ENCODE measurements at places on chromosomes 13 and 19.

DNA sequence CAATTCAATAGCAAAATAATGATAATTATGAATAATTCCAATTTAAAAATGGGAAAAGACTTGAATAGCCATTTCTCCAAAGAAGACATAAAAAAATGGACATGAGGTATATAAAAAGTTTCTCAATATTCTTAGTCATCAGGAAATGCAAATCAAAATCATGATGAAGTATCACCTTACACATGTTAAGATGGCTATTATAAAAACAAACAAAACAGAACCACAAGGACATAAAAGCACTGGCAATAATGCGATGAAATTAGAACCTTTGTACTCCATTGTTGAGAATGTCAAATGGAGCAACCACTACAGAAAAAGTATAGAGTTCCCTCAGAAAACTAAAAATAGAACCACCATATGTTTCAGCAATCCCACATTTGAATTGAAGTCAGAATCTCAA, 1186.1 kb downstream of the SLITRK5 start:
- peak; percentile 44 for DNase-seq

DNA sequence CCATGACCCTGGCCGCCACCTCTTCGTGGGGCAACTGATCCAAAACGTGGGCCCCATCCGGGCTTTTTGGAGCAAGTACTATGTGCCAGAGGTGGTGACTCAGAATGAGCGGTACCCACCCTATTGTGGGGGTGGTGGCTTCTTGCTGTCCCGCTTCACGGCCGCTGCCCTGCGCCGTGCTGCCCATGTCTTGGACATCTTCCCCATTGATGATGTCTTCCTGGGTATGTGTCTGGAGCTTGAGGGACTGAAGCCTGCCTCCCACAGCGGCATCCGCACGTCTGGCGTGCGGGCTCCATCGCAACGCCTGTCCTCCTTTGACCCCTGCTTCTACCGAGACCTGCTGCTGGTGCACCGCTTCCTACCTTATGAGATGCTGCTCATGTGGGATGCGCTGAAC, 9.6 kb downstream of the INSL3 start:
- no peak for DNase-seq

DNA sequence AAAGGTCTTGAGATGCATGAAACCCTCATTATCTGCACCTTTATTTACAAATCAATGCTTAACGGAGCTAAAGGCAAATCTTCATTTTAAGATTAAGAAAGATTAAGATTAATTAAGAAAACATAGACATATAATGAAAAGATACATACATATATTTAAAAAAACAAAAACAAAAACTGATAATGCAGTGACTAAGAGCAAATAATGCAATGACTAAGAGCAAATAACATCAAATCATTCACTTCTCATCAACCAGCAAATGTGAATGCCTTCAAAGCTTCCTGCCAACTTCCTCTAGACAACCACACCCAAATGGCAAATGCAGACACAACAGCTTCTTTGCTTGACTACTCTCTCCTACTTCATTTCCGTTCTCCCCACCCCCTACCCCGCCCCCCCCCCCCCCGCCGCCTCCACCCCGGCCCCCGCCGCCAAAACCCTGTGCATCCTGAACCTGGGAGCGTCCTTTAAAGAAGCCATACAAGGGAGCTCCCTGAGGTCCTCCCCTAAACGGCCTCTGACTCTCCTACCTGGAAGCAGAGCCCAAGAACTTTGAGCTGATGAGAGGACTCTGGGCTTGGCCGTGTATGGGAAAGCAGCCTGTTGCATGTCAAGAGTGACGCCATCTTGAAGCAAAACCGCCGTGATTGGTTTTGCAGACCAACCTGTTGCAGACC, 24.5 kb downstream of the TEX101 start:
- DNase-seq, result no peak

GRCh38 chr13:29935309-29935981, 85.0 kb upstream of the UBL3 start:
- no peak for DNase-seq

GRCh38 chr19:11345122-11345803, 805 bp downstream of the TMEM205 start:
- peak; percentile 15 for DNase-seq

DNA sequence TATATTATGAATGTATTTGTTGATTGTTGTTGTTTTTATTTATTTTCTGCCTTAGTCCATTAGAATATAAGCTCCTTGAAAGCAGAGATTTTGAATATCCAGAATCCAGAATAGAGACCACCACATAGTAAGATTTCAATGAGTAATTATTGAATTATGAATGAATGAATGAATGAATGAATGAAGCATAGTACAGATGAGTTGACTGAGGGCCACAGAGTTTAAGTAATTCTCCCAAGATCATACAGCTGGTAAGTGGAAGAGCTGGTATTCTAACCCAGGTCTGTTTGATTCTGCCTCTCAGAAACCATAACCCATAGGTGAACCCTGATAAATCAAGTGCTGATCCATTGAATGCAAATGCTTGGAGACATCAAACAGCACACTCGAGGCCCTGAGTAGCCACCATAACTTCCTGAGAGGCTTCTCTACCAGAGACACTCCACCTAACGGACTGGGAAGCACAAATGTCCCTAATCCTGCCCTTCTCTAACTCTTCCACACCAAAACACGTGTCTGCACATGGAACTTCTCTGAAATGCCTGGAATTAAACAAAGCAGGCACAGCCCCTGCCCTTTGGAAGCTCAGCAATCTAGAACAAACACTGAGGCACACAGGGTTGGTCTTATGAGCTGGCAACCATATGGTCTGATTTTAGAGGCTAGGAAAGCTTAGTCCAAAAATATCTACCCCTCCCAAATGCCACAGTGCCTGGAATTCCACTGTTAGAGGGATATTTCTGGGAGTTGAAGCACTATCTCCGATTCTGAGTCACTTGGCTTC, 190.1 kb downstream of the FOXO1 start:
- no peak for DNase-seq

DNA sequence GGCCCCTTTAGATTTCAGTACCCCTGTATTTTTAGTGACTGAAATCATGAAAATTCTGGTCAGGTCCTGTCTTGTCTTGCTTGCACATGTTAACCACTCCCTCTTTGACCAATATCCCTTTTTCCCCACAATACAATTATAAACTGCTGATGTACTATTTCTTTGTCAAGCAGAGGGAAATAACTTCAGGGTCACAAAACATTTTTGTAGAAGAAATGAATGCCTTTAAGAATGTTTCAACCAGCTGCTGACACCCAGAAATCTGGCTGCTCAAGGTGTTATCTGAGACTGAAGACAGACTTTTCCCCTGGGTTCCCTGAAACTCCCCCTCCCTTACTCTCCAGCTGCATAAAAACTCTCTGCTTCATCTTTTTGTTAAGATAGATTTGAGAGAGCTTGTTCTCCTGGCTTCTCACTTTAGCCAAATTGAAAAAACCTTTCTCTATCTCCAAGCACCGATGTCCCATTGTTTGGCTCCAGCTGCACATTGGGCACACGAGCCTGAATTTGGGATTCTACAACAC, 18.4 kb upstream of the ACOD1 start:
- no peak for DNase-seq

DNA sequence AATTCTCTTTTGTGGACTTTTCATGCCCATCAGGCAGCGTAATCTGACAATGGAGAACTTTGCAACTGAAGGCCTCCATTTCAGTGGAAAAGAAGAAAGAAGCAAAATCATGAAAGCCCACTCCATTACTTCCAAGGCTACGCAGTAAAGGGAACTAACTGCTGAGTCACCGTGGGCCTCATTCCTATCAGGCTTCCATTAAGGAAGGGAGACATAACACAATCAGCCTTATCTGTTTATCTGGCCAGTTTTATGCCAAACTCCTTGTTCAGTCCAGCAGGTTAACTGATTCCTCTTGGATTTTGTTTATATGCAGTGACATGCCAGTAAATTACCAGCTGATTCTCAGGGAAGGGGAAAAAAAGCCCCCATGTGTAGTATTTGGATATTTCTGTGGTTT, 56.8 kb upstream of the KATNAL1 start:
- no peak for DNase-seq

GRCh38 chr19:6358003-6358402, 3.3 kb upstream of the CLPP start:
- no peak for DNase-seq

Data from NCI-H1092 treated with DMSO at 0.1 percent for 48 hours (cell line).